Psoas muscle (tissue), 8 donors: ENCODE measurements at places on chromosomes 11 and 22.

GRCh38 chr11:48051217-48051830 lies 71.0 kb downstream of the PTPRJ start:
- DNase-seq: no peak

DNA sequence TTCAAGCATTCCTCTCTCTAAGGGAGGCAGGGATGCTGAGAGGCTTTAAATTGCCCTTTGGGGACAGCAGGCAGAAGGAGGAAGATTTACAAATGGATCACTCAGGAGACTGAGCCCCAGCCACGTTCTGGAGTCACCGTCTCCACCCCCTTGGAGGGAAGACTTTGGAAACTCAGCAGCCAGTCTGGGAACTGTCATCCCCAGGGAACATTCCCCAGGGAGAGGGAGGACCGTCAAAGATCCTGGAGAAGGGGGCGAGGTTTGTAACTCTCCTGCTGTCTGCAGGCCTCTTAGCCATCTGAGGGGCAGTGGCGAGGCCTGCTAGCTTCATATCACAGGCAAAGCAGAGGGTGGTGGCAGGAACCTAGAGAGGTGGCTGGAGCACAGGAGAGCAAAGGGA lies 56.1 kb upstream of the SLC22A12 start:
- DNase-seq: no peak

DNA sequence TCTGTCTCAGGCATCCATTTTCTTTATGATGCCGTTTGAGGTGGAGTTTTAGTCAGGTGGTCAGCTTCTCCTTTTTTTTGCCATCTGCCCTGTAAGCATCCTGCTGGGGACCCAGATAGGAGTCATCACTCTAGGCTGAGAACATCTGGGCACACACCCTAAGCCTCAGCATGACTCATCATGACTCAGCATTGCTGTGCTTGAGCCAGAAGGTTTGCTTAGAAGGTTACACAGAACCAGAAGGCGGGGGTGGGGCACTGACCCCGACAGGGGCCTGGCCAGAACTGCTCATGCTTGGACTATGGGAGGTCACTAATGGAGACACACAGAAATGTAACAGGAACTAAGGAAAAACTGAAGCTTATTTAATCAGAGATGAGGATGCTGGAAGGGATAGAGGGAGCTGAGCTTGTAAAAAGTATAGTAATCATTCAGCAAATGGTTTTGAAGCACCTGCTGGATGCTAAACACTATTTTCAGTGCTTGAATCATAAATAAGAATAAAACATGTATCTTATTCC lies 10.9 kb upstream of the HBE1 start:
- peak; percentile 54 for DNase-seq

DNA sequence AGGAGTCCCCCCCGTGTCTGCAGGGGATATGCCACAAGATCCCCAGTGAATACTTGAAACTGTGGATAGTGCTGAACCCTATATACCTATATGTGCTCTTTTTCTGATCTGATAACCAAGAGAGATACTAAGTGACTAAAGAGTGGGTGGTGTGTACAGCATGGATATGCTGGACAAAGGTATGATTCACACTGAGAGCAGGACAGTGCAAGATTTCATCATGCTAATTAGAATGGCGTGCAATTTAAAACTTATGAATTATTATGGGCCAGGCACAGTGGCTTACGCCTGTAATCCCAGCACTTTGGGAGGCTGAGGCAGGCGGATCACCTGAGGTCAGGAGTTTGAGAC lies 90.2 kb upstream of the ALKBH3 start:
- DNase-seq: no peak

- no peak for DNase-seq
Measured at GRCh38 chr11:102437727-102438126, 14.8 kb downstream of the TMEM123 start.

DNA sequence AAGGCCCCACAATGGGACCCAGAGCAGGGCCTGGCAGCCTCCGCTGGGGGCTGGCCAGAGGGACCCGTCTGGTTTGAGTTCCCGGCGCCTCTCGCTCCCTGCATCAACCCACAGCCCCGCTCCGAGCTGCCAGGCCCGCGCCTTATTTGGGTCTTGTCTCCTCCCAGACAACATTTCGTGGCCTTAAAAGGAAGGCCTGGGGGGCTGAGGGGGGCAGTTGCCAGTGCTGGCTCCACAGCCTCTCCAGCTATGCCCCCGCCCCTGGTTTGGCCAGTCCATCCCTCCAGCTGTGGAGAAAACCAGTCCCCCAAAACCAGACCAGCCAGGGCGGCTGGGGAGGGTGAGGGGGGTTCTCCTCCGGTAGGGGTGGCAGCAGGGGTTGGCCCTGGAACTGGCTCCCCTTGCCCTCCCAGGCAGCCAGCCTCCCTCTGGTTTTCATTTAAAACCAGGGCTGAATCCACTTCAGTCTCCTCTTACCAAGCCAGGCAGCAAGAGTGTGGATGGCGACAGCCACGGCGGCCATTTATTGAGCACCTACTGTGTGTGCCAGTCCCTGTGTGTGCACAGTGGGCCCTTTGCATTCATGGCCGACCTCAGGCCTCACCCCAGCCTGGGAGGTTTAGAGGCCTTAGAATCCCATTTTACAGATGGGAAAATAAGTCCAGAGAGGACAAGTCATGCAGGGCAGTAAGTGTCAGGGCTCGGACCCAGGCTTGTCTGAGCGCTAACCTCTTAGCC lies 18.6 kb downstream of the EMID1 start:
- DNase-seq: peak; percentile 55

GRCh38 chr11:126764231-126764630 lies 236.3 kb downstream of the KIRREL3 start:
- DNase-seq: no peak

- DNase-seq: peak; percentile 6
Measured at GRCh38 chr22:44359496-44360110, 46.9 kb upstream of the SHISAL1 start.

DNA sequence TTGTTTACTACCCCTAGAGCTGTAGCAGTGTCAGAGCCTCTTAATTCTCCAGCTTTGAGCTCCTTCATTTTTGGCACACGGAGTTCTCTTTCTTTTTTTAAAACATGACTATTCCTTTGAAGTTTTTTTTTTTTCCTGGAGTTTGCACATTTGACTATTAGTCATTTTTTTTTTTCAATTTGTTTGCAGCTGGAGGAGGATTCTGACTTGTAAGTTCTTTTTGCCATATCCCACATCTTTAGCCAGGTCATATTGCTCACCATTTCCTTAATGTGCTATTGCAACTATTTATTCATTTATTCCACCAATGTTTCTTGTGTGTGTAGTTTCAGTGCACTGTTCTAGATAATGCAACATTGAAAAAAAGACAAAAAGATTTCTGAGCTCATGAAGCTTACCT lies 166.3 kb upstream of the ARHGAP20 start:
- DNase-seq: no peak

- DNase-seq: no peak
Measured at GRCh38 chr22:39215426-39216142, 29.2 kb downstream of the PDGFB start.

DNA sequence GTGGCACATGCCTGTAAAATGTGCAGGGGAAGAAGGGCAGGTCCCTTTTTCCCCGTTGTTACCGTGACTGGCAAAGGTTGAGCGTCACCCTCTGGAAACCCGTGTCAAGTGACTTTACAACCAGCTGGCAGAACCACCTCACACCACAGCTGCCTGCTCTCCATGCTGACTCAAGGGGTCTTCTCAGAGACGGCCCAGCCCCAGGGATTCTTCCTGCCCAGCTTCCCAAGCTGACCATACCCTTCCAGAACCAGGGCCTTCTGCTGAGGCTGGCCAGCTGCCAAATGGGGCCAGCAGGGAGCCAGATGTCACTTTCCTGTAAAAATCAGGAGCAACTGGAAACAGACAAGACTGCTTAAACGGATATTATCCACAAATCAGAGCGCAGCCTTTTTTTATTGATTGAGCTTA lies 6.3 kb downstream of the PC start:
- DNase-seq: no peak

- DNase-seq: no peak
Measured at GRCh38 chr11:119453881-119454280, 30.9 kb upstream of the THY1 start.

DNA sequence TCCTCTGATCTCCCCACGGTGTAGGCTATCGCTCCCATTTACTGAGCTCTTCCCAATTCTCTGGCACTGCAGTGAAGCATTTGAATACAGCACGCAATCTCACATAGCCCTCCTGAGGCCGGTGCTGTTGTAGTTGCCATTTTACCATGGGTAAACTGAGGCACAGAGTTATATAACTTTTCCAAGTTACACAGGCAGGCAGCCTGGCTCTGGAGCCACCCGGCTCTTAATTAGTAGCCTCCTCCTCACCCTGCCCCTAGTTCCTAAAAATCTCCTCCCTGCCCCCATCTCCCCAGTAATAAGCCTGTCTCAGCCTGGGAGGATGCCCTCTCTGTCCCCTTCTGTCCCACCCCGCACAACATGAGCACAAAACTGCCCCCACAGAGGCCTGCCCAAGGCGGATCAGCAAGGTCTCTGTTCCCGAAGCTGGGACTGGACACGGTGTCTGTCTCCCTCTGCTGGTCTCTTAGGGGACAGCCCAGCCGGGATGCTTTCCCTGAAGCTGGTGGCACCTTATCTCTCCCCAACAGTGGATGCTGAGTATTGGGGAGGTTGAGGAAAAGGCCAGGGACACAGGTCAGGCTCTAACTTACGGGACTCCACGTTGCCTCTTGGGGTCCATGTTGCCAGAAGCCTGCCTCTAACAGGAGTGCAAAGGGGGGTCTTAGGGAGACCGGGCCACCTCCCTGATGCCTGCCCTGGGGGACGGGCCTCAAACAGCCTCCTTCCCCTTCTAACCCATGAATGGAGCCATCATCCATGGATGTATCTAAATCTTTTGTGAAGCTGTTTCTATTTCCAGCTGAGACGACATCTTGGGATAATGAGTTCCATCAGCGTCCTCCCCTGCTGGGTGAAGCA lies 9.1 kb upstream of the CLCF1 start:
- DNase-seq: peak; percentile 80

GRCh38 chr11:92533657-92534335 lies 309.2 kb downstream of the FAT3 start:
- DNase-seq: no peak

DNA sequence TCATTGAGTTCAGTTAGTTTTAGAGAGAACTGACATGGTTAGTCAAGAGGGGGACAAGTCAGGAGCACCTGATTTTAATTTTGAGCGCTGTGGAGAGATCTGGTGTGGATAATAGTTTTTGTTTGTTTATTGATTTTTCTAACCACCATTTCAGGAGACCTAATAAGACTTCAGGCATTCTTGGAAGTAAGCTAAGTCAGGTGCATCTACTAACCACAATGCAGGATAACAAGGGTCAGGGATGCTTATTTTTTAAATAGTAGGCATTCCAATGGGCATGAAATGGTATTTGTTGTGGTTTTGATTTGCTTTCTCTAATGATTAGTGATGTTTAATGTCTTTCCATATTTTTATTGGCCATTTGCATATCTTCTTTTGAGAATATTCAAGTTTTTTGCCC lies 212.1 kb downstream of the NAV2 start:
- no peak for DNase-seq

DNA sequence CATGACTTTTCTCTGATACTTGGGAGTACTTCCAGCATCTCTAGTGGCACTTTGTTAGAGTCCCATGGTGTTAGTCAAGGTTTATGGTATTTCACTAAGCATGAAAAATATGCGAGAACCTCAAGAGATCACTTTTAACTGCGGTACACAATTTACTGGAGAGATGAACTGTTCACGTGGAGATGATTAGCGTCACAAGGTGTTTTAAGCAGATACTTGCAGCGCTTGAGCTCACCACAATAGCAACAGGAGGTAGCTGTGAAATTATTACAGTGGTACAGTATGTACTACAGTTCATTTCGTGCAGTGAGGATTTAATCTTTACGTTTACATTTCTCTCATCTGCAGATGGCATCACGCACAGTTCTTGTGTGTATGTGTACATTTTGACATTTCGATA lies 4.5 kb downstream of the PARVA start:
- no peak for DNase-seq

- no peak for DNase-seq
Measured at GRCh38 chr11:65639623-65640482, 2.0 kb downstream of the SIPA1 start.

DNA sequence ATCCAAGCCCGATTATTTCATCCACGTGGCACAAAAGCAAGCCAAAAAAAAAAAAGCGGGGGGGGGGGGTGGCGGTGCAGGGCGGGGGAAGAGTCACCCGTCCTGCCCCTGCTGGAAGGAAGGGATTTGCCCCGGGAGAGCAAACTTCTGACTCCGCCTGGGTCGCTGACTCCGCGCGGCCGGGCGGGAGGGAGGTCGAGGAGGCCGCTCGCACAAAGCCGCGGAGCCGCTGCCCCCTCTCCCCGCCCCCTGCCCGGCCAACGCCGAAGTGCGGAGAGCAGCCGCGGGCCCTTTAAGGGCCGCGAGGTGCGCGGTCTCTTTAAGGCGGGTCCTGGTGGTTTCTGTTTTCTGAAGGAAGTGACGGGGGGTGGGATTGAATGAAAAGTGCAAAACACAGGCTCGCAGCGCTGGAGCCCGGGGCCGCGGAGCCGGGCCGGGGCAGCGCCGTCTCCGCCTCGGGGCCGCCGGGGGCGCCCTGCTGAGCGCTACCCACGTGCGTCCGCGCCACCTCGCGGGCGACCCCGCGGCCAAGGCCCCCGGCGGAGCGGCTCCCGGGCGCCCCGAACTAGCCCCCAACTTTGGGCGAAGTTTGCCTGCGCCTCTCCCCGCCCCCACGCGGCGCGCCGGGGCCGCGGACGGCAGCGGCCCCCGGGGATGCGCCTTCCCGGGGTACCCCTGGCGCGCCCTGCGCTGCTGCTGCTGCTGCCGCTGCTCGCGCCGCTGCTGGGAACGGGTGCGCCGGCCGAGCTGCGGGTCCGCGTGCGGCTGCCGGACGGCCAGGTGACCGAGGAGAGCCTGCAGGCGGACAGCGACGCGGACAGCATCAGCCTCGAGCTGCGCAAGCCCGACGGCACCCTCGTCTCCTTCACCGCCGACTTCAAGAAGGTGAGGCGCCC lies at the start of gene OAF:
Gene OAF (plus strand): TSS at position 407 of the 896 bp plus-strand sequence. CDS start 248 bp downstream, at position 655.
- DNase-seq: peak; percentile 81

GRCh38 chr11:94730153-94730552 lies 38.0 kb upstream of the AMOTL1 start:
- no peak for DNase-seq

DNA sequence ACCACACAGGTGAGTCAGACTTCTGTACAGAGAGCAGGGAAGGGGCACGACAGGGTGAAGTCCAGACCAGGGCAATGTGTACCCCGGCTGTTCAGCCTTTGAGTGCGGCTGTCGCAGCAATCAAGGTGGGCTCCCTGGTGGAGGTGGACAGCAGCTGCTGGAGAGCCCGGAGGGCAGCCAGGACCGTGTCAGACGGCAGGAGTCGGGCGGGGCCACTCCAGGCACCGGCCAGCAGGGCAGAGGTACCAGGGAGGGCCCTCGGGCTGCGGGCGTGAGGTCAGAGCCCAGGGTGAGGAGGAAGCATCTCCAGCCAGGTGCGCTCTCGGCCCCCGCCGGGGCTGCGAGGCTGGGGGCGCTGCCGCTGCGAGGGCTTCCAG lies 802 bp upstream of the PIM3 start:
- peak; percentile 66 for DNase-seq

DNA sequence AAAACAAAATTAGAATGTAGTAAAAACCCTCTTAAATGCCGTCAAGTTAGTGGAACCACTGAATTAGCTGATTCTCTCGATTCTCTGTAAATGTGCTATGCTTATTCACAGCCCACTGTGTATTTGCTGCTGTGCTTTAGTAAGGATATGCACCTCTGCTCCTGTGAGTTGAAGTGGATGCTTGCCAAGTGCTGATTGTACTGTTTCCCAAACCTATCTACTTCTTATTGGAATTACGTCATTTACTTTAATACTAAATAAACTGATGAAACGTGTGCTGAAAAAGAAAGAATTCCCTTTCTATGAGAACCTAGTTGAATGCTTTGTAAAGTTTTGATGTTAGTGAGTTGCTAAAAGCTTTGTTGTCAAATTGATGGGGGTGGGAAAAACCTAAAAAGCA lies 158.4 kb downstream of the LRRC4C start:
- DNase-seq: no peak

- no peak for DNase-seq
Measured at GRCh38 chr11:96464700-96465307, 75.0 kb downstream of the JRKL start.
